ELF-1 (cell line): ENCODE measurements at places on chromosomes 1 and 21.

DNA sequence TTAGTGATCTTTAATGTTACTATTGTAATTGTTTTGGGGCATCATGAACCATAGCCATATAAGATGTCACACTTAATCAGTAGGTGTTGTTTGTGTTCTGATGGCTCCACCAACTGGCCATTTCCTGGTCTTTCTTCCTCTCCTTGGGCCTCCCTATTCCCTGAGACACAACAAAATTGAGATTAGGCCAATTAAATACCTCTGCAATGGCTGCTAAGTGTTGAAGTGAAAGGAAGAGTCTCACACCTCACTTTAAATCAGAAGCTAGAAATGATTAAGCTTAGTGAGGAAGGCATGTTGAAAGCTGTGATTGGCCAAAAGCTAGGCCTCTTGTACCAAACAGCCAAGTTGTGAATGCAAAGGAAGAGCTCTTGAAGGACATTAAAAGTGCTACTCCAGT, 30.7 kb downstream of the PPP2R5A start:
- peak; percentile 58 for DNase-seq

DNA sequence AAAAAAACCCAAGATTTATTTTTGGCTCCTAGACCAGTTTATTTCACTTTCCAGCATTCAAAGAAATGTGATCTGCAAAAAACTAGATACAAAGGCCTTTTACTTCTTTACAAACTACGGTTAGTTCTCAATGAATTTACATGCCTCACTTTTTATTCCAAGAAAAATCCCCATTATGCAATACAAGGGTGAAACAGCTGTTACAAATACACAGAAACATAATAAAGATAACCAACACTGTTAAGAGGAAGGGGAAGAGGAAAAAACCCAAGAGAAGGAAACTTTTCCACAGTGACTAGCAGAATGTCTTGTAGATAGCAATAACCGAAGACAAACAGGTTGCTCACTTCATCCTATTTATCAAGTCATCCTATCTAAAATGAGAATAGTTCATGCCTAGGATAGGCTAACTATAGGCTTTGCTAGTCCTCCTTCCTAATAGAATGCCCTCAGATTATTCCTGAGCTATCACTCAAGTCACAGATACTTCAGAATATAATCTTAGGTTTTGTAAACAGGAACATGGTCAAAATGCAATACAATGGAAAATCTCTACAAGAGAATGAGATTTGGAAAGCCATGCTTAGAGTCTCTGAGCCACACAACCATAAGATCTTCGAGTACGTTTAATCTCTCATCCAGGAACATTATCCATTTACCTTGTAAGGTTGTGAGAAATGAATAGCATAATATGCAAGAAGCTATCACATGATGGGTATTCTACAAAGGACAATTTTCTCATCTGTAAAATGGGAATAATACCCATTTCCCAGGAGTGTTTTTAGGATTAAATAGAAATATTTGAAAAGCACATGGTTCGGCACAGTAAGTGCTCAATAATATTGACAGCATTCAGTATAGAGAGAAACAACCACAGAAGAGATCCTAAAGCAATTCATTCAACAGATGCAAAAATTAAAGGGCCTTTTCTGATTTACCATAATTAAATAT, 5.4 kb downstream of the PNRC2 start:
- no peak for DNase-seq

DNA sequence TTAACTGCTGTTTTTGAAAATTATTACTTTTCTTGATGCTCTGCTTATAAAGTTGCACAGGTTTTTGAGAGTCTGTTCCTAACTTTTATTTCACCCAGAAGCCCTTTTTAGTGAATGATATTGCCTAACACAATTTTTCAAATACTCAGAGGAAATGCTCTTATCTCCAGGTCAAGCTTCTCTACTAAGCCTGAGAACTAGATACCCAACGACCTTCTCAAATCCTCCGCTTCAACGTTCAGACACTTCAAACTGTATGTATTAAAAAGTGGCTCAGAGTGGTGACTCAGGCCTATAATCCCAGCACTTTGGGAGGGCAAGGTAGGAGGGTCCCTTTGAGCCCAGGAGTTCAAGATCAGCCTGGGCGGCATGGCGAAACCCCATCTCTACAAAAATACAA, 88.5 kb downstream of the ASH1L start:
- DNase-seq, result no peak

GRCh38 chr1:54460861-54461387, 54.7 kb upstream of the SSBP3 start:
- DNase-seq, result no peak

GRCh38 chr1:112711041-112711440, 4.1 kb downstream of the PPM1J start:
- DNase-seq, result no peak

- no peak for DNase-seq
Measured at GRCh38 chr1:201459775-201460174, 9.2 kb downstream of the PHLDA3 start.

- no peak for DNase-seq
Measured at GRCh38 chr1:180096584-180097325, 57.9 kb upstream of the QSOX1 start.

- no peak for DNase-seq
Measured at GRCh38 chr1:52186449-52186848, 44.6 kb downstream of the ZFYVE9 start.

DNA sequence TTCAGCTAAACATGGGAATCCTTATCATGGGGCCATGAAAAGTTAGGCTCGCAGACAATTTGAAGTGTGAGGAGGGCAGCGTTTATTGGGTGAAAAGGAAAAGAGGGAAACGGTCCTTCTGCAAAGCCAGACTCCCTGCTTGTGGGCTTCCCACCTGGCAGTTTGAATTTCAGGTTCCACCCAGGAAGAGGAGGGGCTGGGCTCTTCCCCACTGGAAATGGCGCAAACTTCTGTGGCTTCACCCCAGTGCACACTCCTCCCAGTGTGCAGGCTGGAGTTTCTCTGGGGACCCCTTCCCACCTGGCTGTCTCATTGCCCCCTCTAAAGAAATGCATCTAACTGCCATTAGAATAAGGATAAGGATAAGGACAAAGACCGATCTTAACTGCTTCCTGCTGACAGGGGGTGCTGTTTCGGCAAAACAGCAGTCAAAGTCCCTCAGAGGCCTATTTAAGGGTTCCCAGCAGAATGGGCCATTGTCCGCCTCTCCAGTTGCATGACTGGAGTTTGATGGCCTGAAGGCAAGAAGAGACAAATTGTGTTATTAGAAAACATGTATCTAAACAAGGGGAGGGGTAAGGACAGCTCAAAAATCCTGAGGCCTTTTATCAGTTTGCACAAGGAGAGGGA, 20.4 kb downstream of the AIM2 start:
- DNase-seq, result peak; percentile 47

DNA sequence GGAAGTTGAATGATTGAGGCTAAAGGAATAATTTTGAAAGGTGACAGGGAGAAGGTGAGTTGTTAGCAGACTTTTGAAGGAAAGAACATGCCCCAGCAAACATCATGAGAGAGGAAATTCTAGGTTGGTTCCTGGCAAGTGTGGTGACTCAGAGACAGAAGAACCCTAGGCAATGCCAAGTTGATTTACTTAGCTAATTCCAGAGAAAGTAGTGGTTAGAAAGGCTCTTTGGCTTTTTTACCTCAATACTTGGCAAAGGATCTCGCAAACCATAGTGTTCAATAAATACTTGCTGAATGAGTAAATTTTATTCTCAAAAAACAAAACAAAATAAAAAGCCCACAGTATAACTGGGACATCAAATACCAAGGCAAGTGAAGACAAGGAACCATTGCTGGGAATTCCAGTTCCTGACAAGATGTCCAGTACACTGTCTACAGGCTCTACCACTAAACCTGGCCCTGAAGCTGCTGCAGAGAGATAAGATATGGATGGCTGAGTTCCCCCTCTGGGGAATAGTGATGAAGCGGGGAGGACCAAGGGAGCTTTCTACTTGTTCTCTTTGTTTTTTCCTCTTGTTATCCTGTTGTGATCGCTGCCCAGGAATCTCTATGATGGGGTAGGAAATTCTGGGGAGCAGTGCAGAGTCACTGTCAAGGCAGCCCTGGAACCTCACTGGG, 48.2 kb downstream of the IL12RB2 start:
- DNase-seq, result no peak

DNA sequence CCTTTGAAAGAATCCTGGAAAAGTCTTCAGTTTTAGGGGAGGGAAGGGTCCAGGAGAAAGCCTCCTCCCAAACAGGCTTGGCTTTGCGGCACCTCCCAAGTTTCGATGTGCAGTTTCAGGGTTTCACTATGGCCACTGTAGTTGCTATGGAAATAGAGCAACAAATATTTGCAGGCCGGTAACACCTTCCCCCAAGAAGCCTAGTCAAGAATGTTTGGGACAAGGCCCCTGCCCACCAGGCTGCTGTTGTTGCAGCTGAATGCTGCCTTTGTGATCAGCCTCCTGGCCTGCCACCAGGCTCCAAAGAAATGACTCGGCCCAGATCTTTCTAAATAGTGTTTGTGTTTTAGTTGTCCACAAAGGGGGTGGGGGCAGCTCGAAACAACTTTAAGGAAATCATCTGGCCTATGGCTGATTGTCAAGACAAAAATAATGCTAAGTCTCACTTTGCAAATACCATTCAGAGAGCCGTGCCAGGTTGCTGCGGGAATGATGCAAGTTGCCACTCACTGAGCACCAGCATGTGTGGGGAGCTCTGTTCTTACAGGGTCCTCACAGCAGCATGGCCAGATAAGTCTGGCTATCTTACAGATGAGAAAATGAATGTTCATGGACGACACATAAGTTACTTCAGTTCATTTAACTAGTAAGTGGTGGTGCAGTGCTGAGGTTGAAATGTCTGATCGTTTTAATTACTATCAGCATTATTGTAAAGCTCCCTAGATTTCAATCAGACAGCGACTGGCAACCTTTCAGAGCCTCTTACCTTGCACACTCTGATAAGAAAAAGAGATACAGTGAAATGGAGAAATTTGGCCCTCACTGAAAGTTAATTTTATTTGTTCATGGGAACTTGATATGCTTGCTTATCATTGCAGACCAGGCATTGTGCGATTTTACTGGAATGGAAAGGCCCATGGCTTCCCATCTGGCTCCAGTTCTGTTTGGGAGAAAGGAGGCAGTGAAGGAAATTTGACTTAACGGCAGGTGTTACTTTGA, 91.2 kb upstream of the JUN start:
- peak; percentile 58 for DNase-seq

- DNase-seq, result no peak
Measured at GRCh38 chr1:161706482-161707347, at the start of gene FCRLA. Gene FCRLA, plus strand, starts transcription at chr1:161707229. Its CDS starts 36 bp downstream, at chr1:161707265.

GRCh38 chr1:111441573-111442192, 7.4 kb downstream of the WDR77 start:
- peak; percentile 88 for DNase-seq

DNA sequence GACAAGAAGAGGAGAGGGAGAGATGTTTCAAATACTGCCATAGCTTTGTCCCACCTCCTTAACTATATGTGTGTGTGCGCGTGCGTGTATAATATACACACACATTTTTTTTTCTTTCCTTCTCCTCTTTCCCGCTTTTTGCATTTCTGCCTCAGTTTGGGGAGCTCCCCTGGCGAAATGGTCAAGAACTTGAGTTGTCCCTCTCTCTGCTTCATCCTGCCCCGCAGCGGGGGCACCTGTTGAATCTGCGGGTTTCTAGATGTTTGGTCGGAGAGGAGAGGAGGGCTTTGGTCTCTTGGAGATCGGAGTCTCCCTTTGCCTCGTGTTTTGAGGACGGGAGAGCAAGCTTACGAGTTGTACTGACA, 504 bp downstream of the SCCPDH start:
- DNase-seq, result no peak
